ENCODE measurements at places on chromosomes 1 and 21.
A peak's percentile ranks its signal among the peaks of the same experiment; 100 is the strongest.

- peak; percentile 88 for DNase-seq
- H3K36me3 ChIP-seq: peaks cover 40% of the 10 kb centered on the region
- H3K27ac ChIP-seq: peak overlapping the region; percentile 99
- peak overlapping the region; percentile 98 for H3K4me3 ChIP-seq
Measured at GRCh38 chr1:32249831-32250525, 1.1 kb upstream of the LCK start.

- no peaks in the 10 kb centered on the region for H3K27me3 ChIP-seq
- H3K27ac ChIP-seq: no peak overlapping the region
- peaks cover 47% of the 10 kb centered on the region for H3K36me3 ChIP-seq
- no peak overlapping the region for H3K4me3 ChIP-seq
- DNase-seq: no peak
Measured at GRCh38 chr21:39263372-39263771, 50.1 kb downstream of the BRWD1 start.

DNA sequence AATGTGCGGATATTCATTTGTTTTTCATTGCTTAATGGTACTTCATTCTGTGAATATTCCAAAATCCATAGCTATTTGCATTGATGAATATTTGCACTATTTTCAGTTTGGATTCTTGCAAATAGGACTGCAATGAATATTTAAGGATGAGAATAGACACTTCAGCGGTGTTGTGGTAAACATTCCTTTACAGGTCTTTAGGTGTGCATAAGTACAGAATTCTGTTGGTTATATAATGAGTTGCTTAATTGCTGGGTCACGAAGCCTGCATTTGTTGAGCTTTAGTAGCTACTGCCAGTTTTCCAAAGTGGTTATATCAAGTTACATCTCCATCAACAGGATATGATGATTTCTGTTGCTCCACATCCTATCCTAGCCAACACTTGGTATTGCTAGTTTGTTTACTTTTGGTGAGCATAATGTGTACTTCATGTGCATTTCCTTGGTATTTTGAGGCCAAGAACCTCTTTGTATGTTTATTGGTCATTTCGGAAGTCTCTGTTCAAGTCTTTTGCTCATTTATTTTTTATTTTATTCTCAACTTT lies 64.2 kb upstream of the CYYR1 start:
- H3K4me1 ChIP-seq: no peaks in the 10 kb centered on the region
- no peak overlapping the region for H3K27ac ChIP-seq
- no peak overlapping the region for H3K4me3 ChIP-seq
- no peaks in the 10 kb centered on the region for H3K27me3 ChIP-seq
- no peaks in the 10 kb centered on the region for H3K36me3 ChIP-seq

GRCh38 chr1:6889875-6890480 lies 104.7 kb downstream of the CAMTA1 start:
- DNase-seq: peak; percentile 43
- H3K36me3 ChIP-seq: no peaks in the 10 kb centered on the region
- no peak overlapping the region for H3K27ac ChIP-seq

- DNase-seq: no peak
- no peaks in the 10 kb centered on the region for H3K36me3 ChIP-seq
- H3K4me1 ChIP-seq: peaks cover 9% of the 10 kb centered on the region
- peaks cover 3% of the 10 kb centered on the region for H3K27me3 ChIP-seq
- no peak overlapping the region for H3K27ac ChIP-seq
- no peak overlapping the region for H3K4me3 ChIP-seq
Measured at GRCh38 chr1:245046315-245046714, 108.5 kb upstream of the KIF26B start.

- H3K4me3 ChIP-seq: peak overlapping the region; percentile 35
- no peaks in the 10 kb centered on the region for H3K36me3 ChIP-seq
- peaks cover 74% of the 10 kb centered on the region for H3K27me3 ChIP-seq
- DNase-seq: no peak
- peaks cover 11% of the 10 kb centered on the region for H3K4me1 ChIP-seq
Measured at GRCh38 chr1:20483833-20484518, 2.0 kb downstream of the CAMK2N1 start.

- peaks cover 44% of the 10 kb centered on the region for H3K36me3 ChIP-seq
- no peak for DNase-seq
- no peak overlapping the region for H3K4me3 ChIP-seq
- no peak overlapping the region for H3K27ac ChIP-seq
- no peaks in the 10 kb centered on the region for H3K27me3 ChIP-seq
- no peaks in the 10 kb centered on the region for H3K4me1 ChIP-seq
Measured at GRCh38 chr1:174297351-174297750, 138.0 kb downstream of the RABGAP1L start.

GRCh38 chr1:208219659-208220282 lies 24.4 kb downstream of the PLXNA2 start:
- H3K27ac ChIP-seq: no peak overlapping the region
- no peaks in the 10 kb centered on the region for H3K36me3 ChIP-seq
- H3K4me1 ChIP-seq: no peaks in the 10 kb centered on the region
- peaks cover 9% of the 10 kb centered on the region for H3K27me3 ChIP-seq
- no peak overlapping the region for H3K4me3 ChIP-seq
- DNase-seq: no peak

Measured in activated CD4-positive, alpha-beta memory T cell treated with anti-CD3 and anti-CD28 coated beads, Interleukin-2, amount 10 ng/mL, durations not matched to agents 7 days and 5 days (primary cell).